Kidney (tissue), 22 donors: ENCODE measurements at places on chromosomes 7 and 10.

GRCh38 chr10:85446827-85447226, 919.8 kb downstream of the GRID1 start:
- DNase-seq, result no peak

GRCh38 chr10:71854031-71854430, 3.0 kb upstream of the PSAP start:
- DNase-seq, result no peak

DNA sequence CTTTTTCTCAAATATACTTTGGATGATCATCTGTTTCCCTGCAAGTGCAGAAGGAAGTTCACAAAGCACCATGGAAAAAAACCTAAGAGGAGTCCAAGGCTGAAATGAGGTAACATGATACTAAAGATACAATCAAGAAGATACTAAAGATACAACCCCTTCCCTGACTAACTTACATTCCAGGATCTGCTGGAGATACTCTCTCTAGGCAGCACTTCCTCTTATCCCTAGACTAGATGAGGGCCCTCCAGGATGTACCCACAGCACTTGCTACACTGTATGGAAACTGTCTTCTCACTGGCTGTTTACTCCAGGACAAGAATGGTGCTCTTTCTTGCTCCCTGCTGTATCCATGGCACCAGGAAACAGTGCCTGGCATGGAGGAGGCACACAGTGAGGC, 116.4 kb upstream of the NFE2L3 start:
- no peak for DNase-seq

DNA sequence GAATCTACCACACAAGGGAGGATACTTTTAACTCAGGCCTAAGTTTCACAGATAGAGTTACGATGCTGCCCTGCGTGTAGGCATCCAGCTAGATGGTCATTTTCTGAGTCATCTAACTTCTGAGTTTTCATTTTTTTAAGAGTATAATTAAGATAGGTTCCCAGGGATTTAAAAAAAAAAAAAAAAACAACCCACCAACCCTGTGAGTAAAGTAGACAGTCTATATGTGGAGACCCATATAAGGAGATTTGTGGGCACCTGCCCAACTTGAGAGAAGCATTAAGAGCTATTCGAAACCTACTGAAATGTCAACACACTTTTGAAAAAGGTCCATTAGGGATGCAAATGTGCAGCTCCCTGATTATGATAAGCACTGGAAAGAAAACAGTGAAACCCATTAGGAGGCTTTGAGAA, 257.3 kb downstream of the TRIL start:
- no peak for DNase-seq

DNA sequence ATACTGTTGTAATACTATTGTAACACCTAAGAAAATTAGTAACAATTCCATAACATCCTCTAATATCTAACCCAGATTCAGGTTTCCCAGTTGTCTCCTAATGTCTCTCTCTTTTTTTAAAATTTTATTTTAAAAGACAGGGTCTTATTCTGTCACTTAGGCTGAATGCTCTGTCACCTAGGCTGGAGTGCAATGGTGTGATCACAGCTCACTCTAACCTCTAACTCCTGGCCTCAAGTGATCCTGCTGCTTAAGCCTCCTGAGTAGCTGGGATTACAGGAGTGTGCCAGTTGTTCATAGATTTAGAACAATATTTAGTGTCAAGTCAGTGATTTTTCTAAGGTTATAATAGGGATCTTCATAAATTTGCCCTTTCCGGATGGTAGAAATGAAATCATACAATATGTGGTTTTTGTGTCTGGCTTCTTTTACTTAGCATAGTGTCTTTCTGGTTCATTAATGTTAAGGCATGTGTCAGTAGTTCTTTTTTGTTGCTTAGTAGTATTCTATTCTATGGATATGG, 14.7 kb downstream of the RALA start:
- no peak for DNase-seq

- no peak for DNase-seq
Measured at GRCh38 chr7:51029701-51030191, 247.1 kb upstream of the GRB10 start.

GRCh38 chr10:61047788-61048560, 104.0 kb upstream of the RHOBTB1 start:
- DNase-seq, result no peak

- no peak for DNase-seq
Measured at GRCh38 chr7:46879783-46880182, 702.1 kb downstream of the TNS3 start.

- DNase-seq, result peak; percentile 49
Measured at GRCh38 chr10:58756130-58756719, 243.6 kb downstream of the BICC1 start.

- DNase-seq, result no peak
Measured at GRCh38 chr10:68606918-68607317, 46.8 kb downstream of the TET1 start.

GRCh38 chr10:129021594-129022304, 445.3 kb upstream of the MGMT start:
- no peak for DNase-seq

DNA sequence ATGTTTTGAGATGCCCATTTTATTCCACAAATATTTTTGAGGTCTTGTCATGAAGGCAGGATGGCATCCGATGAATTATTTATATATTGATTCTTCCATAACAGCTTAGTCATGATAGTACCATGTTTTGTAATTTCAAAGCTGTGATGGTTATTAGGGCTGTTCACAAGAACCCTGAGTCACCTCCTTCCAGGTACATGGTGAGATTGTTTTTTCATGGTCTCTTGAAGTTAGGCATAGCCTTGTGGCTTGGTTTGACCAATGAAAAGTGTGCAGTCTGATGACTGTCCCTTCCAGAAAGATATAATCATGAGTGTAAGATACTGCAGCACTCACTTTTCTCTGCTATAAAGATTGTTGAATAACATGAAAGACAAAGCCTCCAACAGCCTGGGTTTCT, 274.8 kb downstream of the FGFR2 start:
- no peak for DNase-seq

DNA sequence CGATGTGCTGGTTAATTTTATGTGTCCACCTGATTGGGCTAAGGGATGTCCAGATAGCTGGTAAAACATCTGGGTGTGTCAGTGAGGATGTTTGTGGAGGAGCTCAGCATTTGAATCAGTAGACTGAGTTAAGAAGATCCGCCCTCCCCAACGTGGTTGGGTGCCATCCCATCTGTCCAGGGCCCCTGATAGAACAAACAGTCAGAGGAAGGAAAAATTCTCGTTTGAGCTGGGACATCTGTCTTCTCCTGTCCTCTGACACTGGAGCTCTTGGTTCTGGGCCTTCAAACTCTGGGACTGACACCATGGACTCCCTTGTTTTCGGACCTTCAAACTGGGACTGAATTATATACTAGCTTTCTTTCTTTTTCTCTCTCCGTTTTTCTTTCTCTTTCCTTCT, 59.6 kb downstream of the CARD11 start:
- no peak for DNase-seq

DNA sequence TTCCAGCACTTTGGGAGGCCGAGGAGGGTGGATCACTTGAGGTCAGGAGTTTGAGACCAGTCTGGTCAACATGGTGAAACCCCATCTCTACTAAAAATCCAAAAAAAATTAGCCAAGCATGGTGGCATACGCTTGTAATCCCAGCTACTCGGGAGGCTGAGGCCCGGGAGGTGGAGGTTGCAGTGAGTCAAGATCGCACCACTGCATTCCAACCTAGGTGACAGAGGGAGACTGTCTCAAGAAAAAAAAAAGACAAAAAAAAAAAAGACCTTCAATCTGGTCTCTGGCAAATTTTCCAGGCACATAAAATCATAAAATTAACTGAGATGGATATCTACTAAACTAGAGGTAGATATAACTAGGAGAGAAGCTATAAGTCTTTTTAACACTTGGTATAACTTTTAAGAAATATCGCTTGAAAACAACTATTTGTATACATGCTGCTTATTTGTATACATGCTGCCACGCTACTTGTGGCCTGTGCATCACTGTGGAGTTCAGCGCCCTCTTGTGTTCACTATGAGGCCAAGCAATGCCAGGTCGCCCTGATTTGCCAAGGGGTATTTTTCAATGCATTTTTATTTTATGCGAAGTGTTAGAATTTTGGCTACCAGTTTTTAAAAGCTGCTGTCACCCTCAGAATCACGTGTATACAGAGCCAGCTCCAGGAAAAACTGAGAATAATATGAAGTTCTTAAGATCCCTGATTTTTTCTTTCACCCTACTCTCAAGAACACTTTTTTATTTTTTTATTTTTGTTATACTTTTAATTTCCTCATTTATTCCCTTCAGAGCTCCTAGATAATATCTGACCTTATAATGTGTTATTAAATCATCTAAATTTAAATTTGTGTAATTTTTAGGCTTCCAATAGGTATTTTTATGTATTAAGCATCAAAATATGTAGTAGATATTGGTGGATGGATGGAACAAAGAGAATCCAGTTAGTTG, 26.7 kb downstream of the CYCS start:
- peak; percentile 40 for DNase-seq

- no peak for DNase-seq
Measured at GRCh38 chr7:152553671-152554317, 118.0 kb upstream of the KMT2C start.

GRCh38 chr7:28729727-28730126, 228.4 kb downstream of the TRIL start:
- no peak for DNase-seq

- DNase-seq, result no peak
Measured at GRCh38 chr10:90788968-90789367, 68.9 kb downstream of the HTR7 start.

DNA sequence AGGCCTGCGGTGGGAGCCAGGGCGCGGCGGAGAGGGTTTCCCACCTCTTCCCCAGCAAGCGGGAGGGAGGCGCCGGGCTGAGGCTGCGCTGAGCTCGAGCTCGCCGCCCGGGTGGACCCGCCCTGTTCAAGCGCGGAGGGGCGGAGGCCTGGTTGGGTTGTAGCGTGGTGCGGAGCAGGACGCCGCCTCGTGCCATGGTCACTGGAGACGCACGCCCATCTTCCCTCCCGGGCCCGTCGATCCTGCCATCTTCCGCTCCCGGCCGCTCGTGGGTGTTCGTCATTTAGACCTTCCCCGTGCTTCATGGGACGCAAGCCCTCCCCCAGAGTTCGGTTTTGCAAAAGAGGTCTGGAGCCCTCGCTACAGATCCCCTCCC, 9.3 kb upstream of the EN2 start:
- no peak for DNase-seq

GRCh38 chr7:94298943-94299342, 95.8 kb upstream of the COL1A2 start:
- no peak for DNase-seq

- DNase-seq, result no peak
Measured at GRCh38 chr7:75945297-75946168, 30.6 kb downstream of the POR start.

DNA sequence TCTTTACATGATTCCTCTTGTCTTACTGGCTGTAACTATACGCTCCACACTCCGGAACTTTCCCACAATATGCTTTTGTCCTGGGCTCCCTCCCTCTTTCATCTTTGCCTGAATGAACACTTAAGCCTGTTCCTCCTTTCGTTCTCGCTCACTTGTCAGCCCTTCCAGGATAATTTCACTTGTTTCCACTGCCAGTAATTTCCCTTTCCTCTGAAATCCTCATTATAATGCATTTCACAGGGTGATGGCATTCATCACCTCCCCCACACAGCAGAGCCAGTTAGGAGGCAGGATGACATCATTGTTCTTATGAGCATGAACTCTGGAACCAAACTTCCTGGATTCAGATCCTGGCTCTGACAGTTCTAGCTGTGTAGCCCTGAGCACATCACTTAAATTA, 372.6 kb downstream of the GPR158 start:
- DNase-seq, result peak; percentile 24

DNA sequence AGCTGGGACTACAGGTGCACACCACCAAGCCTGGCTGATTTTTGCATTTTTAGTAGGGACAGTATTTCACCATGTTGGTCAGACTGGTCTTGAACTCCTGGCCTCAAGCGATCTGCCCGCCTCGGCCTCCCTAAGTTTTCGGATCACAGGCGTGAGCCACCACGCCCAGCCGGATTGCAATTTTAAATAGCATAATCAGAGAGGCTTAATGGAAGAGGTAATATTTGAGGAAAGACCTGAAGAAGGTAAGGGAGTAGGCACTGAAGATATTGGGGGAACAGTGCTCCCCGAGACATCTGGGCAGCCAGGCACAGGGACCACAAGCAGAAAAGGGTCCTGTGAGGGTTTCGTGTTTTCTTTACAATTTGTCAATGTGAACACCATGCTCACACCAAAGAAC, 61.4 kb upstream of the USP6NL start:
- DNase-seq, result no peak

DNA sequence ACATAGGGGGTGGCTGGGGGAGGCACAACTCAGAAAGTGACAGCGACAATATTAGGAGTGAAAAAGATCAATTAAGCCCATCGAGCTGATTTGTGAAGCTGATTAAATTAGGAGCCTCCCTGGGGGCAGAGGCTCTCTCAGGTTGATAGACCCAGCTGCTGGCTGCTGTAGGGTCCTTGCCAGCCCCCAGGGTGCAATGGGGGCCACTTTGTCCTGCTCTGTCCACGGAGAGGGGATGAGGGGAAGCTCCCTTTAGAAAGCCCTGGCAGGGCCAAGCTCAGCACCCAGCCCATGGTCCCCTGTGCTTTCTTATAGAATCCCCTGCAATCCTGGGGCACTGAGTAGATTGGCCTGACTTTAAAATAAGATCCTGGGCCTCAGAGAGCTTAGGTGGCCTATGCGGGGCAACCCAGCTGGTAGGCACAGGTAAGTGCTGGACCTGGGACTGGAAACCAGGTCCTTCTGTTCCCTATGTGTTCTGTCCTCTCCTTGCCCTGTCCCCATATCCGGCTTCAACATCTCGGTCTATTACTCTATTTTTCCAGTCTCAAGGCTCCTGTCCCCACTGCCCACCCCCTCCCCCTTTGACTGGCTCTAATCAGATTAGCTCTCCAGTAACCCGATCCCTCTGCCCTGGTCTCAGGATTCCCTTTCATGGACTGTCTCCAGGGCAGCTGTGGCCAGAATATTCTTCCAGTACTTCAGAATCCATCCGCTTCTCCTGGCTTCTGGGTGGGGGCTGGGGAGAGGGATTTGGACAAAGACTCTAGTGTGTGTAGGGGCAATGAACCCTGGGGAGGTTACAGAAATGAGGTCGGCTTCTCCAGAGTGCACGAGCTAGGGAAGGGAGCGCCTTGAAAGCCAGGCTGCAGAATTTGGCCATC, 259.6 kb downstream of the RPS24 start:
- peak; percentile 86 for DNase-seq
